ENCODE measurements at places on chromosomes 3 and 15.

DNA sequence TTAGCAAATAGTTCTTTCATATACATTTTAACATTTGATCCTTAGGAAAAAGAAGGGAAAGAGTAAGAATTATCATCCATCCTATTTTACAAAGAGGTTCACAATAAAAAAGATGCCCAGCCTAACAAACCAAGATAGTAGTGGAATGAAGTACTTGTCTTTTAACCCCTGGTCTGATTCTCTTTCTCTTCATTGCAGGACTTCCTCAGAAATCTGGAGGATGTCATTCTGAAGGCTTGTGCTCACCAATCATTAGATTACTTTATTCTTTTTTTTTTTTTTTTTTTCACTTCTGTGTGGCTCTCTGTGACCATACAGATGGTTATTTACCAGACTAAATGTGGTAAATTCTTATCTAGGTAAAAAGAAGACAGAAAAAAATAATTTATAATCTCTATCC, 7.0 kb downstream of the HDGFL3 start:
- no peak for DNase-seq

DNA sequence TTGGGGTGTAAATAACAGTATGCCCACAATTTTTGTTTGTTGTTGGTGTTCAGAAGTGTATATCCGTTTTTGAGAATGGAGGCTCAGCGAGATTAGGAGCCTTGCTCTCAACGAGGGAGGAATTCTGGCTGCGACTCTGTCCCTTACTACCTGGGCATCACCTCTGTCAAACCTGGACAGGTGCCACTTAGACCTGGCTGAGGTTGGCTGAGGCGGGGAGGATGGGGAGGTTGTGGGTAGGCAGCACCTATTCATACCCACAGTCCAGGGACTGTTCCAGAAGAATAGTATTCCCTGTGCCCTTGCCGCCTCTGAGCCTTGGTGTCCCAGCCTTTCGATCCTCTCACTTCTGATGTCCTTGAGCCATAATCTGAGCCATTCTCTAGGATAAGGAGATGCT, 99.9 kb downstream of the LINGO1 start:
- no peak for DNase-seq

DNA sequence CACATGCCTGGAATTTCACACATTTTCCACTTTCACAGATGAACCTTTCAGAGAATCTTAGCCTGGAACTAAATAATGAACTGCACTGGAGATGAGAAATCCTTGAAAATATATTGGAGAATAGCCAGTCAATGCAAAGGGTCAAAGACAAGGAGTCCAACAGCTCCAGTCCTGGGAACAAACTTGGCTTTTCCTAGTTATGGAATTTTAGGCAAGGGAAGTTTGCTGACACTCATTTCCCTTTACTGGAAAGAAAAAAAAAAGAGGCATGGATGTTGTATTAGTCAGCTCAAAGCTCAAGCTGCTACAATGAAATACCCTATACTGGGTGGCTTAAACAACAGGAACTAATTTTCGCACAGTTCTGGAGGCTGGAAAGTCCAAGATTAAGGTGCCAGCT, 690.8 kb upstream of the ARPP21 start:
- no peak for DNase-seq

GRCh38 chr15:25439369-25439836, 579 bp upstream of the UBE3A start:
- DNase-seq: peak; percentile 29

Data from cerebellum (tissue), 4 donors.